Cerebellum (tissue), 4 donors: ENCODE measurements at places on chromosomes 5 and 9. TPM values are rescaled to one million over a fixed set of nuclear protein-coding genes. Genes with fewer than 3 reads are reported as not detected.

GRCh38 chr9:70830618-70831017, 290.8 kb downstream of the TRPM3 start:
- DNase-seq: no peak

Gene KIF24
- total RNA-seq: 5.9 TPM

- DNase-seq: no peak
Observed at GRCh38 chr5:147169901-147170300, 64.9 kb upstream of the STK32A start.

DNA sequence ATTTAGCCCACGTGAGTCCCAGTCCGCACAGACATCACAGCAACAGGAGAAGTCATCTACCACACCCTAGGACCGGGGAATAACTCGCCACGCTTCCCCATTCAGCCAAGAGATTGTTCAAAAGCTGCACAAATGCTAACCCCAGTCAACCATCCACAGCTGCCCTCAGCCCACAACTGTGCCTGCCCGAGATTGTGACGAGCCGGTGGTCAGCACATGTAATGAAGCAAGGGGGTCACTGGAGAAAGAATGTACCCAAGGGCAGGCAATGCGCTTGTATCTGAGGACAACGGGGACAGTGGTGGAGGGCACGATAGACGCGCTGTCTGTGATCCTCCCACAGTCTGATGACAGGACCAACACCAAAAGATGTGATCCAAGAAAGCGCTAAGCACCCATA, 67.8 kb downstream of the COL23A1 start:
- DNase-seq: no peak

Gene GPR21
- total RNA-seq: 13.5 TPM

- DNase-seq: no peak
Observed at GRCh38 chr5:14036947-14037346, 92.5 kb upstream of the DNAH5 start.

GRCh38 chr9:129698254-129698757, 32.9 kb downstream of the PRRX2 start:
- no peak for DNase-seq

GRCh38 chr5:53994148-53994547, 316.2 kb downstream of the ARL15 start:
- DNase-seq: no peak

GRCh38 chr5:59097116-59097515, 514.2 kb downstream of the RAB3C start:
- DNase-seq: no peak

GRCh38 chr5:89117124-89117644, 234.2 kb upstream of the MEF2C start:
- DNase-seq: no peak
